ENCODE measurements at places on chromosomes 1 and 21.
A peak's percentile ranks its signal among the peaks of the same experiment; 100 is the strongest.

DNA sequence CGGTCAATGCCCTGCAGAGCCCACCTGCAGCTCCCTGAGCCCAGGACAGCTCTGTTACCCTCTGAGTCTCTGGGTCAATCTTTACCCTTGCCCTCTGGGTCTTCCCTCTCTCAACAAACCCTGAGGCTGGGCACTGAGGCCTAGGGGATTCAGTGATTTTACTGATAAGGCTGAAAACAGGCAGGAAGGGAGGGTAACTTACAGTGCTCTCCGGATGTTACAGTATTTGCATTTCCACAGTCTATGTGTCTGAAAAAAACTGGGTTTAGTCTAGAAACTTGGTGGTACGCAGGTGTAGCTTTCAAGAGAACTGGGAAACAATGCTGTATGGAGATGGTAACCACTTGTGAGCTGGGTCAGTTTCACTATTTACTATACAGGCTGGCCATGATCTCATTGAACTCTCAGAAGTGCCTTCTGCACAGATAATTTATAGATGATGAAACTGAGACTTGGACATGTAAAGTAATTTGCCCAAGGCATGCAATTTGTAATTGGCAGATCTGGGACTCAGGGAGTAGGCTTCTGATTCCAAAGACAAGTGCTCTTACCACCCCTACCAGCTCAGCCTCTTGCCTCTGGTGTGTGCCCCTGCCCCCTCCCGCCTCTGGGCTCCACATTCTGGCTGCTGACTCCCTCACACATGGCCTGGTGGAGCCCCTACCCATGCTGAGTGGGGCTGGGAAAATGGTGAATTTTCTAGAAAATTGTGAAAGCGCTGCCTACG is 48.8 kb downstream of the TENT5C start:
- DNase-seq, result no peak

- DNase-seq, result no peak
Measured at GRCh38 chr1:209490013-209490412, 93.5 kb upstream of the CAMK1G start.

DNA sequence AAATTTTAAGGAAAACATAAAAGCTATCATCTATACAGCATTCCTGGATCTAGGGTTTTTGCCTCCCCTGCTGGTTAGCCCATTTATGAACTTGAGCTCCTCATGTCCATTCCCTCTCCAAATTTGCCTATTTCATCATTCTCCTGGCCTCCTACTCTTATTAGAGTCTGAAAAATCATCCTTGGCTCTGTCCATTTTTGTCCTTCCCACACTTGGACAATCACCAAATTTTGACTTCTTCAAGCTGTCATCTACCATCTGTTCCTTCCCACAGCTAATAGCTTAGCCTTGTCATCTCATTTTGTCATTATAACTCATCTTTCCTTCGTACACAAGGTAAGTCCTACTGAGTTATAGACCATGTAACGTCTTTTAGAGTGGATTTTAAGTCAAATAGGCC is 2.2 kb upstream of the HENMT1 start:
- no peak for DNase-seq

GRCh38 chr1:210764536-210764935 is 369.4 kb downstream of the KCNH1 start:
- no peak for DNase-seq

- DNase-seq, result no peak
Measured at GRCh38 chr1:208479435-208479834, 235.3 kb upstream of the PLXNA2 start.

DNA sequence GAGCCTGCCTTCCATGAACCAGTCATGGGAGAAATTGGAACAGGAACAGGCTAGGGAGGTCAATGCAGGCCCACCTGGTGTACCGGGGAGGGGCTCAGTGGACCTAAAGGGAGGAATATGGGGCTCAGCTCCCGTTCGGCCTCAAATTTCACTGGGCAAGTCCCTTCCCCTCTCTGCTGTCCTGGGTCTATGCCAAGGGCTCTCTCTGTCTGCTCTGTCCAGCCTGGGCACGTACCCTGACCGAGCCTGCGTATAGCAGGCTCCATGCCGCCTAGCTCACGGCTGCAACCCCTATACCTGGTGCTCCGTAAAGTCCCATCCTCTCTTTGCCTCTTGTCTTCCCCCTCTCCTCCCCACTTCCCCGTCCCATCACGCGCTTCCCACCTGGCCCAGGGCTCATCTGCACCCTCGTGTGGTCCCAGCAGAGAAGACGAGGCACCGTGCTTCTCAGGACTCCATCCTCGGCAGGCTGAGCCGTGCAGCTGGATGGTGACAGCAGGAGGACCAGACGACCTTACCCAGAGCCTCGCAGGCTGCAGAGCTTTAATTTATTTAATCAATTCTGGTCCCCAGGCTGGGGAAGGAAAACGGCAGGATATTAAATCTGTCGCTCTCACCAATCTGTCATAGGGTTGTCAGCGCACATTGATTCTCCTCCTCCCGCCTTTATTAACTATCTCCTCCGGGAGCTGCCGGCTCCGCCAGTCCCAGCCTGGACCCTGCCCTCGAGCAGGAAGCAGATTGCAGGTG is 25.0 kb upstream of the DISP3 start:
- DNase-seq, result no peak

GRCh38 chr21:39951183-39952101 is 84.2 kb downstream of the PCP4 start:
- DNase-seq, result no peak

- DNase-seq, result peak; percentile 48
Measured at GRCh38 chr1:167516404-167517388, 1.6 kb downstream of the CD247 start.

- no peak for DNase-seq
Measured at GRCh38 chr1:51044199-51044598, 57.8 kb upstream of the C1orf185 start.

DNA sequence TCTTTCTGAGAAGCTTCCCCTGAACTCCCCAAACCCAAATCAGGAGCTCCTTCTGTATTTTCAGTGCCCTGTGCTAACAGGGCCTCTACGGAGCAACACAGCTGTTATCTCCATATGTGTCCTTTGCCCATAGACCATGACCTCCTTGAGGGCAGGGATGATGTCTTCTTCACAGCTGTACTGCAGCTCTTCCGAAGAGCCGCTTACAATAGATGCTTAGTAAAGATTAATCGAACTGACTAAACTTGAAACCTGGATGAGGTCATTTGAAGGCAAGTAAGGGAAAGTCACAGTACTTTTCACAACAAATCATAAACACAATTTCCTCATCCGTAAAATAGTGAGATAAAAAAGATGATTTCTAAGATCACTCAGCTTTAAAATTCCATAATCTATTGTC is 4.4 kb upstream of the KCNN3 start:
- no peak for DNase-seq

GRCh38 chr1:22064751-22065402 is 12.4 kb downstream of the CDC42 start:
- no peak for DNase-seq
